ENCODE measurements at places on chromosomes 6 and 20.

DNA sequence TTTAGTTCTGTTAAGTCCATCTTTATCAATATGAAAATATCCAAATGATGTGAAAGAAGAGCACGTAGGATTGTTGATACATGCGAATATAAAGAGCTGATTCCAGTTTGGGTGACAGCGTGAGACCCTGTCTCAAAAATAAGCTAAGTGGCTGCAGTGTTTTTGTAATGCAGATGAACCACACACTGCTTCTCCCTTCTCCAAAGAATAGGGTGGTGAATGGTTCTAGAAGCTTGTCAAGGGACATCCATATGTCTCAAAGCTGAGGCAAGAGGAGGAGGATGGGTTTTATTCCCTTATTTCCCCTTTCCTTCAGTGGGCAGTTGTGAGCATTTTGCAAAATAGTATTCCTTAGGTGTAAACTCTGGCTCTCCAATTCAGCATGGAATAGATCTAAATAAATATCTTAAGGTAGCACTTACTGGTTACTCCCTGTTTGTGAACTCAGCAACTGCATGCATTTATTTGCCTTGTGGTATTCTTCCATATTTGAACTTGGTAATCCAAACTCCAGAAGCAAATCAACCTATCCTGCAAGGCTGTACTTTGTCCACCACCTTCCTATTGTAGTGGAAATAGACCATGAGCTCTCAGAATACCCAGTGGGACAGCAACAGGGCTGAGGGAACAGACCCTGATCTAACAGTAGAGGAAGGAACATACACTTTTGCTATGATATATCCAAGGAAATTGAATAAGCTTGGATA, 38.0 kb downstream of the XRN2 start:
- no peak for DNase-seq

DNA sequence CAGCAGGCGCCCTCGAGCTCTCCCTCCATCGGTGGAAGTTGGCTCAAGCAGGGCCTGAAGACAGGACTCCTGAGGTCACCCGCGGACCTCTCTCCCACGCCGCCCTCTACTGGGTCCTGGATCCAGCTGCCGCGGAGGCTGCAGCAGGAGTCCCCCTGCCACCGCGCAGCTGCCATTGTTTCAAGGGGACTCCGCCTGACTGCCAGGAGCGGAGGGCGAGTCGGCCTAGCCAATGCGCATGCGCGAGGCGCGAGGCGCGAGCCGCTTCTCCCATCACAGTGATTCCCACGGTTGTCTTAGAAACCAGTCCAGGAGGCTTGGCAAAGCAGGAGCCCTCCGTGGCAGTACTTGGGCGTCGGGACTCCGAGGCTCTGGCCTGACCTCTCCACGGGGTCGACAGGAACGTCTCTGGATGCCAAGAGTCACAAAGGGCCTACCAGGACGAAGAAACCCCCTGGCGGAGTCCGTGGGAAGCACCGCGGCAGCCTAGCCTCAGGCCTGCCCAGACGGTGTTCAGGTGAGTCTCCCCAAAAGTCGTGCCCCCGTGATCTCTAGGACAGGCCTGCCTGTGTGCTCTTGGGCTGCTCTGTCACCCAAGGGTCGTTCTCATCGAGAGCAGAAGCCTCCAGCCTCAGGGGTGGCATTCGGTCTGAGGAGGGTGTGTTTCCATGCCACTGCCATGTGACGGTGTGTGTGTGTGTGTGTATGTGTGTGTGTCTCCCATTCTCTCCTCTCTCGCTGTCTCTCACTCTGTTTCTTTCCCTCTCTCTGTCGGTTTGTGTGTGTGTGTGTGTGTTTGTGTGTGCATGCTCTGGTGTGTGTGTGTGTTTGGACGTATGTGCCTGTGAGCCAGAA, 290.6 kb upstream of the ZNF337 start:
- no peak for DNase-seq

- no peak for DNase-seq
These were observed at the start of gene HRH3 for GRCh38 chr20:62219992-62220665. TSS of gene HRH3 (minus strand) at chr20:62220278. CDS start at chr20:62219970, 308 bp downstream.

GRCh38 chr20:5045906-5046305, 44.6 kb upstream of the SLC23A2 start:
- no peak for DNase-seq

DNA sequence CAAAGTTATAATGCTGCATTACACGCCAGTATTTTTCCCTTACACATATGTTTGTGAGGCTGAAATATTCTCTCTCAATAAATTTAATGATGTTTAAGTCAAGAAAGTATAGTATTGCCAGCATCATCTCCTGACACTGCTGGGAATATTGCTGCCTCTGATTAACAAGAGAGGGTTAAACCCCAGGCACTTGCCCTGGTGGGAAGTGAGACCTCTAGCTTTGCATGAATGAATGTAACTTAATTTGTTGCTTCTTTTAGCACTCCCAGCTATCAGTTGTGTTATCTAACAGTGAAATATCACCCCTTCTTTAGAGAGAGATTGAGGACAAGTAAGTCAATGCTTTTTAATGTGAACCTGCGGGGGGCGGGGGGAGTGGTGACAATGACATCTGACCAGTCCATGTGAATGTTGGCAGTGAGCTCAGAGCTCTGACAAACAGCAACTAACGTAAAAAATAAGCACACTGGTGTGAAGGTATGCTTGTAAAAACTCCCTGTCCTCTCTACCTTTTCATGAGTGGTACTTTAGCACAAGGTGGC, 9.8 kb downstream of the FOXA2 start:
- no peak for DNase-seq

- DNase-seq = no peak
These were observed 1.7 kb downstream of the C20orf204 start for GRCh38 chr20:64037498-64038213.

DNA sequence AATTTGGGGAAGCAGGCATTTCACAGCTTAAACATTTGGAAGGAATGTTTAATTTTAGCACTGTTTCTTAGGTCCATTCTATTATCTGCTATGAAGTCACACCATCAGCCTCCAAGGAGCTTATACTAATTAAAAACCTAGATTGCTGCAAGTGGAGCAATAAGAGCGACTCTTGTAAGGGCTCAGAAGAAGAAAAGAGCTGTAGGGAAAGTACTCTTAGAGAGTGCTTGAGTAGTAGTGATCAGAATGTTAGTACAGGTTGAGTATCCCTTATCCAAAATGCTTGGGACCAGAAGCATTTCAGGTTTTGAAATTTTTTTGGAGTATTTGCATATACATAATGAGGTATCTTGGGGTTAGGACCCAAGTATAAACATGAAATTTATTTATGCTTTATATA, 285.3 kb downstream of the UBE3D start:
- DNase-seq = no peak

GRCh38 chr6:161394437-161394836, 120.6 kb upstream of the AGPAT4 start:
- no peak for DNase-seq

DNA sequence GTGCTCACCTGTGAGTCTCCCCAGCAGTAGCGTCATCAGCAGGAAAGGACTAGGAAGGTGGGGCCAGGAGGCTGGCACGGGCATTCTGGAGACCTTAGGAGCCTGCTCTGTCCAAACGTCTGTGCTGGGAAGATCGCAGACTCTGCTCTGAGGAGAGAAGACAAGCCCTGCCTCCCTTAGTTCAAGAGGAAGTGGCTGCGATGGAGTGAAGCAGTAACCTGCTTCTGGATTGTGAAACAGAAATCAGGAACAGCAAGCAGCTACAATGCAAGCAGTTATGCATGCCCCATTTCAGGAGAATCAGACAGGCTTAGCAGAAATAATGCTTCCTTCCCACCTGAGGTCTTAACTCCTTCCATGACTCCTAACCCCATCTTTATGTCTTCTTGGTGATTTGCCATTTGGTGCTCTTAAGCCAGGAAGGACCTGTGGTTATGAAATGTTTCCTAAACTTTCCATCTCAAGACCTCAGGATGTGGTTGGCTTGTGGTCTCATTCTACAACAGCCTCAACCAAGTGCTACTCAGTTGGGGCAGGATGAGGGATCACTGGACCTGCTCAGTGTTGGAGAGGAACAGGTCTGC, at the start of gene SIRPB1:
TSS of gene SIRPB1 (minus strand) at position 149 of the 584 bp plus-strand sequence. CDS start at position 84, 65 bp downstream.
- no peak for DNase-seq

DNA sequence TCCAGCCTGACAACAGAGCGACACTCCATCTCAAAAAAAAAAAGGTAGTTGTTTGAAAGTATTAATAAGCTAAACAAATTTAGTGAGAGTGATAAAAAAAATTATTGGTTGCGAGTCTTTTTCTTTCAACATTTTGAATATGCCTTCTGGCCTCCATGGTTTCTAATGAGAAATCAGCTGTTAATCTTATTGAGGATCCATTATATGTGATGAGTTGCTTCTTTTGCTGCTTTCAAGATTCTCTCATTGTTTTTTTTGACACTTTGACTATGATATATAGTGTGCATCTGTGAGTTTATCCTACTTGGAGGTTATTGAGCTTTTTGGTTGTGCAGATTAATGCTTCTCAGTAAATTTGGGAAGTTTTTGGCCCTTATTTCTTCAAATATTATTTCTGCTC, 15.6 kb upstream of the CMTR1 start:
- no peak for DNase-seq

GRCh38 chr6:104526376-104526775, 333.3 kb downstream of the HACE1 start:
- no peak for DNase-seq

DNA sequence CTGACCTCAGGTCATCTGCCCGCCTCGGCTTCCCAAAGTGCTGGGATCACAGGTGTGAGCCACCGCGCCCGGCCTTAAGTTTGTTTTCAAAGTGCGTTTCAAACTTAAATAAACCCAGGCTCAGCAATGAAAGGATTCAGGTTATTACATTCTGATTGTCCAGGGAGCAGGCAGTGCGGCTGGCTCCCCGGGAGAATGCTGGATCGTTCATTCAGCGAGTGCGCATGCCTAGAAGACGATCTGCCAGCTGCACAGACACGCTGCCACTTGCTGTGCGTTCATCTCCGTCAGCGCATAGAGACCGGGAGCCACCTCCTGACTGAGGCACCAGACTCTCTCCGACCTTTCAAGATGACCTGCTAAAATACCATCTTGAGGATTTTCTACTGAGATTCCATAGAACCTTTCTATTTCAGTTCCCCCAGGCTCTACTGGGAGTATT, 163.9 kb upstream of the ZNF217 start:
- DNase-seq = peak; percentile 59

All from suprapubic skin (tissue), 4 donors.